ENCODE measurements at places on chromosomes 5 and 9.

DNA sequence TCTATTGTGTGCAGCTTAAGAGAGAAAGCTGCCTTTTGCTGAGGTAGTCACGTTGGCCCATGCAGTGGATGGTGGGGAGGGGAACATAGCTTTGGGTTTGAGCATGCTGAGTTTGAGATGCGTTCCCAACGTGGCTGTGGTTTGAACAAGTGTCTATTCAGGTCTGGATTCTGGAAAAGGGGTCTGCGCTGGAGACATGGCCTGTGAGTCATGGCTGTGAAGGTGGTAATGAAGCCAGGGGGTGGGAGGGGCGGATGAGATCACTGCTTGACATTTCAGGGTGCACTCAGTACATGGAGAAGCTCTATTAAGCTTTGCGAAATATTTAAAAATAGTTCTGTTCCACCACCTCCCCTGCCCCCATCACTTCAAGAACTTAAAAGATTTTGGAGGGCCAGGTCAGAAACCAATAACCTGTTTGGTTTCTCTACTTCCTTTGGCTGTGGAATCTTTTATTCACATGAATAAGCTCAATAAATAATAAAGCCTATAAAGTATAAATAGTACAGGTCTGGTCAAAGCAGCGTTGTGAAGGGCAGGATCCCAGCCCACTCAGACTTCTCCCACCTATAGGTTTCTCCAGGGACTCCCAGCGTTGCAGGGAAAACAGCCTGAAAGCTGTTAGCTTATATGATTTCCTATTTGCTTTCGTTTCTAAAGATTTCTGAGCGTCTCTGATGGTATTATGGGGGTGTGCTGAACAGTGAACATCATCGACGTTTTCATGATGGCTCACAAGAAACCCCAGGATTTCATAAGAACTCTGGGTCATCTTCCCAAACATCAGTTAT is 189.9 kb downstream of the NSG2 start:
- no peak for DNase-seq

DNA sequence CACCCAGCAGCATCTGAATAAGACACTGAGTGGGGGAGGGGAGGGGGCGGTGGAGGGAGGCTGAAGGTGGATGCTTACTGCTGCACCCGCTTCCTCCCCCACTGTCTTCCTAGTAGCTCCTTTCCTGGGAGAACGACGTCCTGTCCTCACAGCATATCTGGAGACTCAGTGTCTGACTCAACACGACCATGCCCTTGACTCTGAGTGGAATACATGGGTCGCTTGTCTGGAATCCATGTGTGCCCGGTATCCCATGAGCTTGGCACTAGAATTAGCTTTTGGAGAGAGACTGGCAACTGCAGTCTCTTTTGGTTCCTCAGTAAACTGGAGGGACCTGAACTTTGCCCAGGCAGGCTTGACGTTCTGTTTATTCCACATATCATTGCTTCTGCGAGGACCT is 125.4 kb upstream of the FAM120A start:
- DNase-seq, result no peak

GRCh38 chr5:72511774-72512592 is 4.8 kb upstream of the ZNF366 start:
- DNase-seq, result no peak

DNA sequence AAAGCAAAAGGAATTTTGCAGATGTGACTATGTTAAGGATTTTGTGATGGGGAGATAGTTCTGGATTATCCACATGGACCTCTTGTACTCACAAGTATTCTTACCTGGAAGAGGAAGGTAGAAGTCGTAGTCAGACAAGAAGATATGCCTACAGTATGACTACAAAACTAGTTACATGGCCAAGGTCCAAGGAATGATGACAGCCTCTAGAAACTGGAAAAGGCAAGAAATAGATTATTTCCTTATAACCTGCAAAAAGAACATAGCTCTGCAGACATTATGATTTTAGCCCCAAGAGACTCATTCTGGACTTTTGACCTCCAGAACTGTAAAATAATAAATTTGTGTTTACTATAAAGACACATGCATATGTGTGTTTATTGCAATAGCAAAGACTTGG is 226.9 kb downstream of the FER start:
- DNase-seq, result no peak

GRCh38 chr9:37920471-37921167 is 16.7 kb upstream of the SLC25A51 start:
- no peak for DNase-seq

- no peak for DNase-seq
Measured at GRCh38 chr5:150329881-150330876, 27.3 kb upstream of the TCOF1 start.

DNA sequence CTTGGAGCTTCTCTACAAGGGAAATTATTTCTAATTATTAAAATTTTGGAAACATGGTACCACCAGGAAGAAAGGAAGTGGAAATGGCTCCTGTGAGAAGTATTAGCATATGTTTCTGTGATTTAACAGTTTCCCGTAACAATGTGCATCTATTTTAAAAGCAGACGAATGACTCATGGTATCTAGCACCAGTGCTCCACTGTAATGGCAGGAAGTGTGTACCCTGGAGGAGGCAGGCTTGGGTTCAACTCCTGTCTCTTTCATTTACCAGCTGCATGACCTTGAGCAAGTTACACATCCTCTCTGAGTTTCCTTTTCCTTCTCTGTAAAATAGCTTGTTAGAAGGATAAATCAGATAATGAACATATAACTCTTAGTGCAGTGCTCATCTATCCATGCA is 41.0 kb upstream of the ANGPTL2 start:
- DNase-seq, result peak; percentile 68
